ENCODE measurements at places on chromosomes 6 and 20. TPM values are rescaled to one million over a fixed set of nuclear protein-coding genes. Genes with fewer than 3 reads are reported as not detected.
A peak's percentile ranks its signal among the peaks of the same experiment; 100 is the strongest.

Gene PRPH2
- 0.48 TPM for total RNA-seq

DNA sequence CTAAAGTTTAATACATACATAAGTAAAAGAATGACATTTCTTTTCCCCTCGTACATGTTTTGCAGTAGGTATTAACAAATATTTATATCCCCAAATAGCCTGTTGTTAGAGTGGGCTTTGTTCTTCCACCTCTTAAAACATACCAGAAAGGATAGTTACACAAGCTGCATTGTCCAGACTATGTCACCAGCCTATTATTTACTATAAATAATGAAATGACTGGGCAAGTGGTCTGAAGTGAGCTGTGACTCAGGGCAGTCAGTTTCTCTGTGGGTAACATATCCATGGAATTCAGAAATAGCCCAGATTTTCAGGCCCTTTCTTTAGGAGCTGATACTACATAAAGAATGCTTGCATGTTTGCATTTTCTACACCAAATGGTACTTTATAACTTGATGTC, 60.1 kb downstream of the FUT9 start:
- no peak for DNase-seq

- no peak for DNase-seq
These were observed 118.5 kb upstream of the BACH2 start for GRCh38 chr6:90415178-90415577.

DNA sequence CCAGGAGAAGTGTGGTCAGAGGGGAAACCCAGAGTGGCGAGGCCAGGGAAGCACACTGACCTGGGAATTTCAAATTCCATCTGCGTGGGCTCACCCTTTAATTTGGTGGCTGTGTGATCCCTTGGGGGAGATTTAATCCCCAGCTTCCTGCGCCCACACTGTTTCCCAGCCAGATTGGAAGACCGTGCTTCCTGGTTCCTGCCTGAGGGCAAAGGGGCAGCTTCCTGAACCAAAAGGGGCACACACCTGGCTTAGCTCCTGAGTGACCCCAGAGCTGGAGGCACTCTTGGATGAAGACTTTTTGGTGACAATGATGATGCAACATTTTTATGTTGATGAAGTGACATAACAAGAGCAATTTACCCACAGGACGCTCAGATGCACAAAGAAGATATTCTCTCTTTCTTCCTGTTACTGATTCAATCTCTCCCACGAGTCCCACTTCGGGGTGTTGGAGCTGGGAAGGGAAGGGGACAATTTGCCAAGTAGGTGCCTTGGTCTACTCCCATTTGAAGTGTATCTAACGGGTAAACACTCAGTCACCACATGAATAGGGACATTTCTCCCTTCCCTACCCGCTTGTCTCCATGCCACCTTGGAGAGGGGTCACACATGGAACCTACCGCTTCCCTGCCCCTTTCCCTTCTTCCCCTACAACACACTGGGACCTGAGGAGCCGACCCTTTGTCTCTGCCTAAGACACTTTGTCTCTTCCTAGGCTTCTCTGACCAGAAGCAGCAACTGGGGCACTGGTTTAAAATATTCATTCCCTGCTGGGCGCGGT, 28.6 kb upstream of the CDKN1A start:
- DNase-seq, result no peak

DNA sequence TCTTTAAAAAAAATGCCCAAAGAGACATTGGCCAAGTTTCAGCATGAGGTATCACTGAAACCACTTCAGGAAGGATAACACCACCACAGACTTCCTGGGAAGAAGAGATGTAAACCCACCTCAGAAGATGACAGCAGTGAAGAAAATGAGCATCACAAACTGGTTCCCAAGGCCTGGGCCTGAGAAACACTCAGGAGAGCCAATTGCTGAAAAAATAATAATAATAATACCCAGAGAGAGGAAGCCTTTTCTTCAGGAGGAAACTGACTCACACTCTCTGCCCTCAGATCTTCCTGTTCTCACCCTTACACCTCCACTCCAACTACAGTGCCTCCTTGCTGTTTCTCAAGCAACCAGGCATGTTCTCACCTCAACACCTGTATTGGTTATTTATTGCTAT, 68.1 kb upstream of the MAFB start:
- peak; percentile 85 for DNase-seq

DNA sequence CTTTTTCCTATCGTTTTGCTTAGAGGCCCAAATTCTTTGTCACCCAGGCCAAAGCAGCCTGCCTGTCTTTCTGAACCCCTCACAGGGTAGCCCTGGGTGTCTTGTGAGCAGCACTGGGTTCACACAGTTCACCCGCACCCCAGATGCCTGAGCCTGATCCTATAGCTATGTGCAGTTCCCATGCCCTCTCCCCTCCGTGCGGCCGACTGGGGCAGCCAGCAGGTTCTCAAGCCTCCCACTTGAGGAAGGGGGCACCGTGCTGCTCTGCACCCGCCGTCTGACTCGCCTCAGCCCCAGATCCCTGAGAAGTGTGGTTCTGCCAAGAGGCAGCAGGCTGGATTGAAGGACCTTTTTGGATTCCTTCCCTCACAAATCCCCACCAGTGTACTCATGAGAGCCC, 89.0 kb downstream of the PSMB1 start:
- DNase-seq, result no peak

DNA sequence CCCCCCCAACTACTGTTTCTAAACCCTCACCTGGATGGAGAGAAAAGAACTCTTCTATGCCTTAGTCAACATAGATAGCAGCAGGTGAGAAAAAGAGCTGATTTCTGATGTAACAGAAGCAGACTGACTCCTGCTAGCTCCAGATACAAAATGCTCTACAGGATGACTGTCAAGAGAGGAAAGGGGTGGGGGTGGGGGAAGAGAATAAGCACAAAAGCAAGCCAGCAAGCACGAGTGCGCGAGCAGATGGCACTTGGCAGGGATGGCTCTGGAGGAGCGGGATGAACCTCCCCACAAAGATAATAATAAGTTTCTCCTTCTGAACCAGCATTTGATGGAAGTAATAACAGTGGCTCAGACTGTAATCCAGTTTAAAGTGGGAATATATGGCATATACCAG, 45.6 kb upstream of the SPDEF start:
- DNase-seq, result no peak

DNA sequence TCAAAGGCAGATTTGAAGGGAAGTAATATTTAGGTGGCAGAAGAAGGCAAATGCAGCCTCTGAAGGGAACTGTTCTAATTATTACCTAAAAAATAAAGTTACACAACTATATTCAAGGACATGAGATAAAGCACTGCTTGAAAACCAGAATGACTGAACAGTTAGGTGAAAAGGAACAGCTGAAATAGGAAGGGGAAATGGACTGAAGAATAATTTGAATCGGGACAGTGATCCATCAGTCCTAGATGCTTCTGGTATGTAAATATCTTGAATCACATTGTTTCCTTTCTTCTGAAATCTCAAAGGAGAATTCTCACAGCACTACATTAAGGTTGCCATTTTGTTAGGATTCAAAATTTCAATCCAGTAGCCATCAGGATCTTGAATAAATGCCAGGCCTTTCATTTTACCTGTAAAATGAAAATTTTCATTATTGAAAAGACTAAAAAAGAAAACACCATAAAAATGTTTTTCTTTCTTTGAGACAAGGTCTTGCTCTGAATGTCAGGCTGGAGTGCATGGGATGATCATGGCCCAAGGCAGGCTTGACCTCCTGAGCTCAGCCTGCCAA, 25.9 kb downstream of the GLO1 start:
- DNase-seq, result no peak

Data from endothelial cell of umbilical vein (primary cell).